ENCODE measurements at places on chromosomes 2 and 18.

DNA sequence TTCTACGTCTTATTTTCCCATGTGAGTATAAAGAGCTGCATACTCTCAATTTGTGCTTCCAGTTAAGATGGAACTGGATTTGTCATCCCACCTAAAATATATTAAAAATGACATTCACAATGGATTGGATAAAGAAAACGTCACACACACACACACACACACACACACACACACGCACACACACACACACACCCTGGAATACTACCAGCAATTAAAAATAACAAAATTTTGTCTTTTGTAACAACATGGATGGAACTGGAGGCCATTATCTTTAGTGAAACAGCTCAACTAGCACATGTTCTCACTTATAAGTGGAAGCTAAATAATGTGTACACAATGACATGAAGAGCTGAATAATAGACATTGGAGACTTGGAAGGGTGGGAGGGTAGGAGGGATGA, 3.8 kb upstream of the QPCT start:
- DNase-seq = no peak

GRCh38 chr2:163554864-163555263, 180.9 kb downstream of the FIGN start:
- DNase-seq = no peak

- no peak for DNase-seq
Observed at GRCh38 chr2:215427585-215427984, 8.3 kb downstream of the FN1 start.

- DNase-seq = no peak
Observed at GRCh38 chr2:69007169-69007568, 5.8 kb upstream of the ANTXR1 start.

DNA sequence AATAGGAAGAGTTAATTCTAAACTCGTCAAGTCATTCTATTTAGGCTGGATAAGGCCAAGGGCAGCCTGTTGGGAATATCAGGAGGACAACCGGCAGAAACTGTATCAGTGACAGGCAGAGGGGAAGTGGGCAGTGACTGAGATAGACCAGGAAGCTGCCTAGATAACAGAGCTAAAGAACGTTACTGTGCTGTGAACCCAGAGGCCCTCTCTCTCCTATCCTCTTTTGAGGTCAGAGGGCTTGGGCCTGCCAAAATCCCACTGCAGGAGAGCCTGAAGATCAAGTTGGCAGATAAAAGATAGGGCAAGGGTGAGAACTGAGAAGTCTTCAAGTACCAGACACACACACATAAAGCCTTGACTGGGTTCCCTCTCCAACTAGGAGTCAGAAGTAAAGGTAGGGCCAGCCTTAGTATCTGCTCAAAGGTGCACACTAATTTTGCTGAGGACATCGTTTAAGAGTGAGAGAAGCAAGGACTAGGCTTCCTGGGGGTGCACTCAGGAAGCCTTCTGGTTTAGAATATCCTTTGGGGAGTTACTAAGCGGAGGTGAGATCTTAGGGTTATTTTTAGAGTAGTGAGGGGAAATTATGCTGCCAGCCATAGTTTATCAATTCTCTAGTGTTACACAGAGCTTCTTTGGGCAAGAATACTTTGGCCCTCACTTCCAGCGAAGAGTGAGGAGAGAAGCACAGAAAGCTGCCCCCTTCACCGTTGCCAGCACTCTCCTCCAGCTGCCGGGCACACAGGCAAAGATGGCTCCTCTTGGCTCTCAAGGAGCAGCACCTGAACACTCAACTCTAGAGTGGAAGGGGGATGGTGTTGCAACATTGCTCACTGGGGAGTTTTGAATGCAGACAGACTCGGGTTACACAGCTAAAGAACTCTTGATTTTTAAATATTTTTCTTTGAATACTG, 9.8 kb downstream of the CAVIN2 start:
- no peak for DNase-seq

Measured in CD4-positive, alpha-beta T cell treated with Interleukin-15 for 4 hours (primary cell).